Esophagus muscularis mucosa (tissue), 4 donors: ENCODE measurements at places on chromosomes 11 and 22. TPM values are rescaled to one million over a fixed set of nuclear protein-coding genes. Genes with fewer than 3 reads are reported as not detected.

DNA sequence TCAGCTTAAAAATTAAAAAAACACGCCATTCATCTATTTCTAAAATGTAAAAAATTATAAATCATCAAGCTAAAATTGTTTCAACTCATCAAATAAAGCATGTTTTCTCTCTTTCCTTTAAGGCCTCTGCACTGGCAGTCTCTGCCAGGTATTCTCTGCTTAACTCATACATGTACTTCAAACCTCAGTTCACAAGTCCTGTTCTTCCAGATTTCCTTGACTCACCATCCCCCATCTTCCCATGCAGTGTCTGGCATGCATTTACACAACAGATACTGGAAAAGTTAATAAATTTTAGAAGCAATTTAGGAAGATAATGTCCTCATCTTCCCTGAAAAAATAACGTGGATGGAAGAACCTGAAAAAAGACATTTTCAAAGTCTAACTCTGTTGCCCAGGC lies 32.5 kb downstream of the CSTF3 start:
- no peaks in the 10 kb centered on the region for H3K36me3 ChIP-seq
- no peaks in the 10 kb centered on the region for H3K4me1 ChIP-seq
- no peak overlapping the region for H3K27ac ChIP-seq
- H3K4me3 ChIP-seq: no peak overlapping the region
- no peaks in the 10 kb centered on the region for H3K27me3 ChIP-seq

GRCh38 chr11:134019500-134019899 lies 49.4 kb upstream of the JAM3 start:
- no peaks in the 10 kb centered on the region for H3K27me3 ChIP-seq
- no peak overlapping the region for H3K4me3 ChIP-seq
- DNase-seq: no peak
- no peaks in the 10 kb centered on the region for H3K36me3 ChIP-seq

Gene KRTAP5-9
- total RNA-seq: not detected

- H3K27me3 ChIP-seq: no peaks in the 10 kb centered on the region
- no peaks in the 10 kb centered on the region for H3K4me1 ChIP-seq
- no peak overlapping the region for H3K27ac ChIP-seq
- no peaks in the 10 kb centered on the region for H3K36me3 ChIP-seq
Measured at GRCh38 chr22:48357196-48357595, 1470.5 kb downstream of the BRD1 start.

Gene TSKU
- total RNA-seq: 48.0 TPM
